Stimulated activated CD4-positive, alpha-beta T cell treated with anti-CD3 and anti-CD28 coated beads, Interleukin-15, amount 100 ng/mL, for 1 hour (primary cell): ENCODE measurements at places on chromosomes 11 and 22.

DNA sequence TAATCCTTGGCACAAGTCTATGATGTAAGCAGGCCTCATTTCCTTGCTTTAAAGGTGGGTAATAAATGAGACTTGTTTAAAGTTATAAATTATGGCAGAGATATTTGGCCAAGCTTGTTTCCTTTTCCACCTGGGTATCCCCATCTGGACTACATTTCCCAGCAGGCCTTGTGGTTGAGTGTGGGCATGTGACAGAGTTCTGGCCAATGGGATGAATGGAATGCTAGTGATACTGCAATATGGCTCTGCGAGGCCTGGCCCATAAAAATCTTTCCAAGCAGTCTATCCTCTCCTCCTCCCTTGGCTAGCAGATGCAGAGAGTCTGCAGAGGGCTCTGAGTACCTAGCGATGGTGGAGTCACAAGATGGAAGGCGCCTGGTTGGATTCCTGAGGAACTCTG, 102.5 kb downstream of the TIMP3 start:
- no peak for DNase-seq

GRCh38 chr22:26579331-26579886, 10.5 kb downstream of the TPST2 start:
- no peak for DNase-seq

DNA sequence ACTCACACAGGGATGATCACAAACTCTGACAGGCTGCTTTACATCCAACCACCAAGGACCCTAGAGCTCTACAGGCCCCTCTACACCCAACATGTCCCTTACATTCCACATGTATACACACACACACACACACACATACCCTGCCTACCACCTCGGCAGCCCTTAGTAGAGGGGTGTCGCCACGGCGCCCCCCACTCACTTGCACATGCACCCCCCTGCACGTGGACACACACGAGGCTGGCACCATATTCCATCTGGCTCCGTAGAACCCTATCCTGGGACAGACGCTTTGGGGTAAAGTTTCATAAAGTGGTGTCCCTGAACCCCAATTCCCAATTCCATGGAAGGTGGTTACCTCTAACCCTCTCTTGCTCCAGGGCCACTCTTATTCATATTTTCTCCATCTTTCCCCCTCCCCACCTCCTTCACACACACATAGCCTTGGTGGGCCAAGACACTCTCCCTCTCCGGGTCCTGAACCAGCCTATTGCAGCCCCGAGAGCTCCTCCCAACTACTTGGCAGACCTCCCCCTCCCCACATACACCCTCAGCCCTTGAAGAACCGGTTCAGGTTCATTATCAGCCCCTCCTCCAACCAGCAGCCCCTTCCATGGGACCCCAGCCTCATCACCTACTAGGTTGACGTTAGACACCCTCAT, 809 bp downstream of the PDE2A start:
- DNase-seq = no peak

GRCh38 chr22:32478994-32479393, 4.4 kb downstream of the FBXO7 start:
- DNase-seq = no peak

DNA sequence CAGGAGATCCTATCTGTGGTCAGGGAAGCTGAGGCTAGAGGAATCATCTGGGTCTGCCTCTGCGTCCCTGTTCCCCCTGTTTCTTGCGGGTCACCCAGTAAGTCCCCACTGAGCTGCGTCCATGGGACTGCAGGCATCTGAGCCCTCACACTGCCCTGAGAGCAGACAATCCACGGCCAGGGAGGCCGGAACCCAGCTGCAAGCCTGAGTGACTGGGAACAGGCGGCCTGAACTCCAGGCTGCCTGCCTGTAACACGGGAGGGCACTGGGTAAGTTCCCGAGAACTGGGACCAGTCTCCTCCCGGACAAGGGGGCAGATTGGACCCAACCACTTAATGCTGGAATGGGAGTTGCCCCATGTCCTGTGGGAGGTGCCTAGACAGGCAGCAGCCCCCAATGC, 727.4 kb downstream of the BRD1 start:
- no peak for DNase-seq

DNA sequence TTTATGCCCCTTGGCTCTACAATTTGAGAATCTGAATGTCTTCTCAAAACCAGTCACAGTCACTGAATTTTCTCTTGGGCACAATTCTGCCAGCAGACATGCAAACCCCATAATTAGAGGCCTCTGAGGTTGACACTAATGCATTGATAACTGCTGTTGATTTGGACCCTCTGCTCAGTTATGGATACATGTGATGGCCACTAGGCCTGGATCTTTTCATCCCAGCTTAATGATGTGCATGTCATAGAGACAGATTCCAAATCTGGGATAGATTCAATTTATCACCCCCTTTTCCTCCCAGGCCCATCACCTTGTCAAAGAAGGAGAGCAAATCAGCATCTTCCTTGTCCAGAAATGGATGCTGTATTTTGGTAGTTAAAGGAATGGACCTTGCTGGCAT, 92.2 kb downstream of the C11orf91 start:
- no peak for DNase-seq

- DNase-seq = no peak
Measured at GRCh38 chr11:114080219-114080618, 20.7 kb downstream of the ZBTB16 start.

- DNase-seq = no peak
Measured at GRCh38 chr22:29093501-29094300, 20.9 kb downstream of the KREMEN1 start.

DNA sequence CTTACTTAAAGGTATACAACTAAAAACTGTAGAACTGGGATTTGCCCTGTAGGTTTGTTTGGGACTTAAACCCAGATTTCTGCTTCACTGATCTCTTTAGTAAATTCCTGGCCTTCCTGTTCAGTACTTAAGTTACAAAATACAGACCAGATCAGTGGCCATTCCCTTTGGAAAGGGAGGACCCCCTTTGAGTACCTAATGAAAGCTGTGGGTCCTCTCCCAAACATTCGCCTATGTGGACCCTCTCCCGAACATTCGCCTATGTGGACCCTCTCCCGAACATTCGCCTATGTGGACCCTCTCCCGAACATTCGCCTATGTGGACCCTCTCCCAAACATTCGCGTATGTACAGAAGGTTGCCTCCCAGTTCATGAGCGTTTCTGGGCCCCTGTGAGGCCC, 10.3 kb downstream of the L3MBTL2 start:
- no peak for DNase-seq

DNA sequence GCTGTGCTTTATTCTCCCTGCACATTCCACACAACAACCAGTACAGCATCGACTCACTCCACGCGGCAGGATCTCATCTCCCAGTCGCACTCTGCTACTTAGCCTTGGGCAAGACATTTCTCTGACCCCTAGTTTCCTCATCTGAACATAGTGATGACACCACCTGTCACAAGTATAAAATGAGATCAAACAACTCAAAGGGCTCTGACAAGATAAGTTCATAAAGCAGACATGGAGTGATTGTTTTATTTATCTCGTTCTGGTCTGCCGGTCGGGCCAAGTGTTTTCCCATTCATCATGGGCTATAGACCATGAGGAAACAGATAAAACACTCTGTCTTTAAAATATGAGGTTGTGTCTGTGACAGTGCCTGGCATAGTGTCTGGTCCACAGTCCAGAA, 35.0 kb downstream of the DSCAML1 start:
- DNase-seq = no peak

- no peak for DNase-seq
Measured at GRCh38 chr11:93585758-93586157, 42.6 kb upstream of the SMCO4 start.

DNA sequence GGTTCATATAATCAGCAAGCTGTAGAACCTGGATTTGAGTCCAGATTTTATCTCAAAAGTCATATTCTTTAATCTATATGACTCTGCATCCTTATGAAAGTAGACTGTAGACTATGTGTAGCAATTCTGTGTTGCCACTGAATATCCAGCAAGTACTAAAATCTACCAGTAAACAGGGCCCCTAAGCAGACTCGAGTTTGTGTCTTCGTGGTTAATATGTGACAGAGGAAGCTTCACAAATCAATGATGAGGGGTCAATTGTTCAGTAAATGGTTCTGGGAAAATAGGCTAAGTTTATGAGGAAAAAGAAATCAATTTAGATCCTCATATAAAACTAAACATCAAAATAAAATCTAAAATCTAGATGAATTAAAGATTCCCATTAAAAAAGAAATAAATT, 648.5 kb upstream of the KIRREL3 start:
- no peak for DNase-seq

- DNase-seq = no peak
Measured at GRCh38 chr11:117970400-117971024, 15.7 kb upstream of the IL10RA start.

GRCh38 chr11:111548525-111548924, 8.0 kb downstream of the LAYN start:
- DNase-seq = no peak

- DNase-seq = no peak
Measured at GRCh38 chr11:60169264-60169915, 13.5 kb downstream of the MS4A6A start.

DNA sequence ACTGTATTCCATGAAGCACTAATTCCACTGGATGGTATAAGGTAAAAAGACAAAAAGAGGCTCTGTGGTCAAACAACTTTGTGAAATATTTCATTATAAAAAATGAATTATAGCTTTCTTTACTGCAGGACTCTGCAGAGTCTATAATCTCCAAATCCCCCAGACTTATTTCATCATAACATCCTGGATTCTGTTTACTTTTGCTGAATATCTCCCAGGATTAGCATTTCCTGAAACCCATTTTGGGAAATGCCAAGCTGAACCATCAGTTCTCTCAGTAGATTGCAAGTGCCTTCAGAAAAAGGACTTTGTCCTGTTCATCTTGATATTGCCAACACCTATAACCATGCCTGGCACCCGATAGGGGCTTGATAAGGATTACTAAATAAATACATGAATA, 7.9 kb downstream of the PAMR1 start:
- DNase-seq = no peak

DNA sequence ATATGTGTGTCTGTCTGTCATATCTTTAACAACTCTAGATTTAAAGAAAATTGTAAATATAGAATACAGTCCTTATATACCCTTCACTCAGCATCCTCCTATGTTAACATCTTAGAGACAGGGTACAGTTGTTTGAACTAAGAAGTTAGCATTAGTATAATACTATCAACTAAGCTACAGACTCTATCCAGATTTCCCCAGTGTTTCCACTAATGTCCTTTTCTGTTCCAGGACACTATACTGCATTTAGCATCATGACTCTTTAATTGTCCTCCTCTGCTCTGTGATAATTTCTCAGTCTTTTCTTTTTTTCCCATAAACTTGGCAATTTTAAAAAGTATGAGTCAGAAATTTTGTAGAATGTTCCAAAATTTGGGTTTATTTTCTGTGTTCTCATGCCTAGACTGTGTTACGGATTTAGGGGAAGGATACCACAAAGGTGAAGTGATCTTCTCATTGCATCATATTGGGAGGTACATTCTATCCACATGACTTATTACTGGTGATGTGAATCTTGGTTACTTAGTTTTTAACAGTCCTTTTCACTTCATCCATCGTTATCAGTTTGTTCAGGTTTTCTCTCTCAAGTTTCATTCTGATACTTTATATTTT, 168.4 kb downstream of the SBF2 start:
- no peak for DNase-seq

GRCh38 chr22:48554893-48555572, 1272.6 kb downstream of the BRD1 start:
- DNase-seq = no peak

DNA sequence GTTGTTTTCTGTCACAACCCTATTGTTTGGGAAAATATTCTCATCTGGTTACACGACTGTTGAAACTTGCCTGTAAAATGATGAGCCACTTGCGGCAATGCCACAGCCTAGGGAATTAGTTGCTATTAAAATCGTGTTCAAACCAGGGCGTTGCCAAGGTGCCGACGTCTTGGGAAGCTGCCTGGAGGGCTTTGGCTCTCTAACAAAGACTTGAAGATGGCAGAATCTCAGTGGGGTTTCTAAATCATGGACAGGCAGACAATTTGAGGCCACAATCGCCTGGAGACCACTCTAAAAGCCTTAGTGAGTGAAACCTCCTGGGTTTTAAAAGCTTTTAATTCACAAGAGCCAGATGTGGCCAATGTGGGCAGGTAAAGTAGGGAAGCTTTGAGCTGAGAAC, 117.2 kb upstream of the BMAL1 start:
- no peak for DNase-seq

- DNase-seq = no peak
Measured at GRCh38 chr11:70029115-70029860, 48.8 kb upstream of the ANO1 start.

- no peak for DNase-seq
Measured at GRCh38 chr11:23865341-23865975, 631.4 kb upstream of the LUZP2 start.

- no peak for DNase-seq
Measured at GRCh38 chr22:21958360-21959273, 6.0 kb upstream of the PPM1F start.

DNA sequence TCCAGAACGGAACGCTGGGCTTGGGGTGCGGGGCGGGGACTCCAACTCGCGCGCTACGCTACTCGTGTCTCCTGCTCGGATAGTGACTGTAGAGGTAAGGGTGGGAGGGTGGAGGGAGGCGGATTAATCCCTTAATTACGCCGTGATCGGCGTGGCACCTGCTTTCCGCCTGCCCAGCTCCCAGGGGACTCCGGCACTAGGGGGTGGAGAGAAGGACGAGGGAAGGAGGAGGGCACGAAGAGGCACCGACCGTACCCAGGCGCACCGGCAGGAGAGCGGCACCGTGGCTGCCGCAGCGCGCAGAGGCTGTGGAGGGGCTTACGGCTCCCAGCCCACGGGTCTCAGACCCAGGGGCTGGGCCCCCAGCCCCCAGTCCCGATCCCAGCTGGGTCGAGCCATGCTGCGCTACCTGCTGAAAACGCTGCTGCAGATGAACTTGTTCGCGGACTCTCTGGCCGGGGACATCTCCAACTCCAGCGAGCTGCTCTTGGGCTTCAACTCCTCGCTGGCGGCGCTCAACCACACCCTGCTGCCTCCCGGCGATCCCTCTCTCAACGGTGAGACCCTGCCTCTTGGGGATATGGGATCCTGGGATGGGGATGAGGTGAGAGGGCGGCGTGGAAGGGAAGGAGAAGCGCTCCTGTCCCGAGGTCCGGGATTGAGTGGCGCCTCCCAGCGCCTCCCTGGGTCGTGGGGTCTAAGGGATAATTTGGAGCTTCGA, at the start of gene ROBO3:
ROBO3 (plus strand) TSS at position 252 of the 721 bp plus-strand sequence; CDS start at position 398, 146 bp downstream.
- no peak for DNase-seq

DNA sequence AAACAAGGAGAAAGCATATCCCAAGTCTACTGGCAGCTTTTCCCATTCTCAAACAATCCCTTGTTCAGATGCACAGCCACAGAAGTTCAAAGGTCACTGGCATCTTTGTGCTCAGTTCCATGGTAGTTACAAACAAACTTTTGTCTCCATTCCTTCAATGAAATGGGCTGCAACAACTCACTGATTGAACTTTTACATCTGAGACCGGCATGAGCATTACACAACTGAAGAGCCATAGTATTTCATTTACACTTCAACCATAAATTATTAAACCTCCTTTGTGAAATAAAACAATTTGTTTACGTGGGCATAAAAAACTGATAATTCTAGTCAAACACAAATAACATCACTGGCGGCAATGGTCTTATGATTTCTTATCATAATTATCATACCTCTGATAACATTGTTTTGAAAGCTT, 67.8 kb upstream of the ARHGAP32 start:
- DNase-seq = no peak

- DNase-seq = no peak
Measured at GRCh38 chr22:21652547-21653545, 10.7 kb downstream of the SDF2L1 start.

GRCh38 chr11:59267736-59268475, 55.2 kb upstream of the MPEG1 start:
- DNase-seq = no peak

GRCh38 chr11:113839842-113840241, 35.5 kb downstream of the USP28 start:
- DNase-seq = no peak

- no peak for DNase-seq
Measured at GRCh38 chr11:125091247-125091876, 20.1 kb downstream of the TMEM218 start.
